ENCODE measurements at places on chromosomes 13 and 19.

DNA sequence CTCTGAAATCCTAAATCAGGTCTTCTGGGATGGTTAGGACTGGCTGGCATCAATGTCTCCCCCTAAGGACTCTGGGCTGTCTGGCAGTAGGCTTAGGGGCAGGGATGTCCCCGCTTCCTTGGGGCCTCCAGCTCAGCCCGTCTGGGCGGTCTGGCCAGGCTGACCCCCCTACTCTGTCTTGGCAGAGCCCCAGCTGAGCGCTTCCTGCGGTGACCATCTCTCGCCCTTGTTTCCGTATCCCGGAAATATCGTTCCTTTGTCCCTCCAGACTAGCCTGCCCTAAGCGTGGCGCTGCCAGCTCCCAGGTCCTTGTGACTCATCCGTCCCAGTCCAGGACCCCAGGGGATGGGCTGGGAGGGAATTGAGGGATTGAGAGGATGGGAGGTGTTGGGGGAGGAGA, 11.3 kb downstream of the GTPBP3 start:
- no peak for DNase-seq

- peak; percentile 98 for DNase-seq
Measured at GRCh38 chr19:49929611-49930482, 543 bp upstream of the NUP62 start.

DNA sequence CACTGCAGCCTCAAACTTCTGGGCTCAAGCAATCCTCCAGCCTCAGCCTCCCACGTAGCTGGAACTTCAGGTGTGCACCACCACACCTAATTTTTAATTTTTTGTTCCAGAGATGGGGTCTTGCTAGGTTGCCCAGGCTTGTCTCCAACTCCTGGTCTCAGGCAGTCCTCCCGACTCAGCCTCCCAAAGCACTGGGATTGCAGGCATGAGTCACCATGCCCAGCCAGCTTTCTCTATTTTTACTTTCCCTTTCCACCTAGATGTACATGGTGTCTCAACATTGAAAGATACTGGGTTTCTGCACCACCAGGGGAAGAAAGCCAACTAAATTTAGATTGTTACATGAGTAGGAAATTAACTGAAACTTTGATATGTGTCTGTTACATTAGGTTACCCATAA, 13.8 kb upstream of the ZNF846 start:
- no peak for DNase-seq

DNA sequence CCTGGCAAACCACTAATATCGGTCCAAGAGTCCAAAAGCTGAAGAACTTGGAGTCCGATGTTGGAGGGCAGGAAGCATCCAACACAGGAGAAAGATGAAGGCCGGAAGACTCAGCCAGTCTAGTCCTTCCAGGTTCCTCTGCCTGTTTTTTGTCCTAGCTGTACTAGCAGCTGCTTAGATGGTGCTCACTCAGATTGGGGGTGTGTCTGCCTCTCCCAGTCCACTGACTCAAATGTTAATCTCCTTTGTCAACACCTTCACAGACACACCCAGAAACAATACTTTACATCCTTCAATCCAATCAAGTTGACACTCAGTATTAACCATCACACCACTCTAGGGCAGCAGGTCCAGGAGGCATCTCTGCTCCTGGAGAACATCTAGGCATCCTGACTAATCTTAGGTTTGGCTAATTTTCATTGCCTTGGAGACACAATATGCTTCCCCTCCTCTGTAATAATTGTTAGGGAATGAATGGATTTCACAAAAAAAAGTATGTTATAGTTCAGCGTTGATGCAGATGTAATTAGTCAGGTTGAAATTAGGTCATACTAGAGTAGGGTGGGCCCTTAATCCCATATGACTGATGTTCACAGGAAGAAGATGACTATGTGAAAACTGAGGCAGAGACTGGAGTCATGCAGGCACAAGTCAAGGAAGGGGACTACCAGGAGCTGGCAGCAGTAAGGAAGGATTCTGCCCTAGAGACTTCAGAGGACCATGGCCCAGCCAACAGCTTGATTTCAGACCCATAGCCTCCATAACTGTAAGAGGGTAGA, 183.4 kb downstream of the RBM26 start:
- DNase-seq = no peak
